H1 (cell line): ENCODE measurements at places on chromosomes 4 and X.

DNA sequence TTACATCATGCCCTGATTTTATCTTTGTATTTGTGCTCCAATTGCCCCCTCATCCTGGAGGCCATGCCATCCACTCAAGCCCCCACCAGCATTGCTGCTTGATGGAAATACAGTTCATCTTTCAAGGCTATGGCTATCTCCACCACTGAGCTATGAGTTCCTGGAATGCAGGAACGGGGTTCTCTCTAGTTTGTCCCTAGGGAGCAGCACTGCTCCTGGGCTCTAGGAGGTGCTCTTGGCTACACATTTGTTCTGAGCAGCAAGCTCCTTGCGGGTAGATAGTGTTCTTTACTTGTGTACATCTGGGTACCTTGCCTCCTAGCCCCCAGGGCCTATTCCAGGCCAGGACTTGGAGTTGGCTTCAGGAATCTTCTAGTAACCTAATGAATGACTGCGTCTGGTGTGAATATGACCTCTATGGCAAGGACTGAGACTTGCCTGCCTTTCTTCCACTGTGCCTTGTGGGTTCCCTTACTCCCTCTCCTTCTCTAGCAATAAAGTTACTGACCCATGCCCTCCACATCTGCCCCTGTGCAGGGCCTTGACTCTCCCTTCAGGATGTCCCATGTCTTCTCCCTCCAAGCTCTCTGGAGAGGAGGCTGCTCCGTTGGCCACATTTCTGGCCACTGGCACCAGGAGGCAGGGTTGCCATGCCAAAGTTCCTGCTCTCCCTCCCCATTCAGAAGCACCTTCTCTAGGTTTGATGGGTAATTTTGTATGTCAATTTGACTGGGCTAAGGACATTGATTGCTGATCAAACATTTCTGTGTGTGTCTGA lies 7.6 kb downstream of the CITED1 start:
- H3K27ac ChIP-seq = no peak overlapping the region
- H3K4me3 ChIP-seq = no peak overlapping the region
- H3K27me3 ChIP-seq = peaks cover 9% of the 10 kb centered on the region
- DNase-seq = no peak
- H3K4me1 ChIP-seq = no peaks in the 10 kb centered on the region
- no peaks in the 10 kb centered on the region for H3K36me3 ChIP-seq

DNA sequence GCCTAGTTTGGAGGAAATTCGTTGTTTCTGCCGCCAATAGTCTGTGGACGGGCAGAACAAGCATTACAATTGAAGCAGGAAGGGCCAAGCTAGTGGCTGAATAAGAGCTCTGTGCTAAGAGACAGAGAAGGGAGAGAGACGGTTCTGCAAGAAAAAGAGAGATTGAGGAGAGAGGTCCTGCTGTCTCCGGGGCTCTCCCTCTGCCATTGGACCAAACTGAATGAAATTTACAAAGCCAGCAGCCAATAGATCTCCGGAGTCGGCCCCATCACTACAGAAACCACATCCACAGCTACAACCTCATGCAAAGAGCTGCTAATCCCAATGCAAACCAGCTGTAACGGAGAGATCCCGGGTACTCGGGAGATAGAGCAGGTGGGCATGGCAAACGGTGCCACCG lies at the start of gene NLGN4X:
Gene NLGN4X (minus strand): TSS at position 148 of the 400 bp plus-strand sequence. CDS start 77,401 bp downstream, outside the sequence.
- no peaks in the 10 kb centered on the region for H3K27me3 ChIP-seq
- H3K27ac ChIP-seq = no peak within 1 kb of the TSS
- DNase-seq = no peak
- no peaks in the 10 kb centered on the region for H3K36me3 ChIP-seq
- peak within 1 kb of the TSS; percentile 55 for H3K4me3 ChIP-seq

DNA sequence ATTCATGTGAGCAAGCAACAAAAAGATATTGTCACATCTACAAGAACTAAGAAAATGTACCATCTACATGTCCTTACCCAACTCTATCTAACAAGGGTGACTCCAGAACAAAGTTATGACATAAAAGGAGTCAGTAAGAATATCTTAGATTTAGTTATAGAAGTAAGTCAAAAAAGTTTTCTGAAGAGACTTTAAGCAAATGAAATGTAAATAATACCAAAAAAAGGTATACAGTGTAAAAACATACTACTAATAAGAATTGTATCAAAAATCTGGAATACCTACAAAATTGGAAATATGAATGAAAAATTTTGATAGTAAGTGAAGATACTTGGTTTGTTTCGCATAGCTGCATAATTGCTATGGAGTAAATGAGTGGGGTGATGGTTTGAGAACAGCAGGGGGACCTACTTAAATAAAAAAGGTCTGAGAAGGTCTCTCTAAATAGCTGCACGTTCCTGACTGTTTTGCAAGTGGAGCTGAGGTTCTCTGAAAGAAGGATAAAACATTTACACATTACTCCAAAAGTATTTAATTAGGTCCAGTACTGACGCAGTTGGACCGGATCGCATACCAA lies 51.0 kb upstream of the ENPP6 start:
- H3K4me1 ChIP-seq = no peaks in the 10 kb centered on the region
- no peak for DNase-seq
- no peaks in the 10 kb centered on the region for H3K36me3 ChIP-seq

- no peaks in the 10 kb centered on the region; the same call in 1 of the 2 replicates for H3K4me1 ChIP-seq
- no peak overlapping the region for H3K27ac ChIP-seq
- H3K4me3 ChIP-seq = peak overlapping the region; percentile 54; the same call in 1 of the 2 replicates
- H3K36me3 ChIP-seq = no peaks in the 10 kb centered on the region
- DNase-seq = peak; percentile 53
- H3K27me3 ChIP-seq = no peaks in the 10 kb centered on the region
These were observed 17.0 kb upstream of the HPF1 start for GRCh38 chr4:169774466-169775445.

DNA sequence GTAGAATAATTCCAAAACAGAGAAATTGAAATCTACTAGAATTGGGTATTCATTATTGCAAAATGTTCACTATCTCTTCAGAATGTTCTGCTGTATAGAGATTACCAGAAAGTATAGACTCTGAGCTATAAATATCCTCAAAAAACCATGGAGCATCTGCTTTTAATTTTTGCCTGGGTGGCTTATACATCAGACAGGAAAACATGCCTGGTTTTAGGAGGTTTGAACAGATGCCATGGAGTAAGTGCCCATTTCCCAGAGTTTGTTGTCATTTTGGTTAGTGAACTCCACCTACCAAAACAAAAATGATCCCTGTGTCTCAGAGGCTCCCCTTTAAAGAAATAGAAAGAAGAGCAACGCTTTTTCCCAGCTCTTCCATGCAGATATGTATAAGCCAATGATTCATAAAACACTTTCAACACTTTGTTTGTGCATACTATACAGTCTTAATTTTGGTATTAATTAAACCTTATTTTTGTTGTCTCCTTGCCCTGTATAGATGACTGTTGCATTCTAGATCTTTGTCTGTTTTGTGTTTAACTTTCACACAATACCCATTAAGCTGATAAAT lies 68.7 kb downstream of the MEPE start:
- H3K27ac ChIP-seq = no peak overlapping the region
- H3K4me3 ChIP-seq = no peak overlapping the region
- no peak for DNase-seq
- no peaks in the 10 kb centered on the region for H3K36me3 ChIP-seq
- H3K27me3 ChIP-seq = no peaks in the 10 kb centered on the region
